Kidney (tissue), 22 donors: ENCODE measurements at places on chromosomes 11 and 22. TPM values are rescaled to one million over a fixed set of nuclear protein-coding genes. Genes with fewer than 3 reads are reported as not detected.

The DGKZ gene
- 50.6 TPM for total RNA-seq

The SSRP1 gene
- 78.5 TPM for total RNA-seq

The PHOX2A gene
- total RNA-seq = not detected

DNA sequence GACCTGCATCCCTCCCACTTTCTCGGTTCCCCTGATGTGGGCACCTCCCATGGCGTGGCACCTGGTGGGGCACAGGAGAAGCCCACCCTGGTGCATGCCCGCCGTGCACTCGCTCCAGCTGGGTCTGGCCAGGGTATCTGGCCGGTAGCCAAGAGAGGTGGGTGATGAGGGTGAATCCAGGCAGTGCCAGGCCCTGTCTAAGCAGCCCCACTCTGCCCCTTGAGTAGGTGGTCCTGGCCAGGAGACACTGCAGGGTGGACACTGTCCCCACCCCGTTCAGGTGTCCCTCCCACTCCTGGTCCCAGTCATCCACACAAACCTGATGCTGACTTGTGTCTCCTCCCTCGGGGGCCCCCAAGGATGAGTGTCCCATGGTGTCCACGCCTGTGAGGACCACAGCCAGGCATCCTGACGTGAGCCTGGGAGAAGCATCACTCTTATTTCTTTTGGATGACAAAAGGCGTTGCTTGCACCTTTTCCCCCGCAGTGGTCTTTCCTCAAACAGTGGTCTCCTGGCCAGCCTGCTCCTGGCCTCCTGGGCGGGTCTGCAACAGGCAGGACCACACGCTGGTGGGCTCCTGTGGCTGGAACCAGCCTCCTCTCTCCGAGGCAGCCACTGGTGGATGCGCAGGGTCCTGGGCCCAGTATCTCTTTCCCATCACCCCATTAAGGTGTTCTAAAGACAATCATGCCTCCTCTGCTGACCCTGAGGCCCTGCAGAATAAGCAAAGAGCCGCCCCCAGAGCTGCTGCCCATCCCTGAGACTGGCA lies 922.3 kb downstream of the BRD1 start:
- no peaks in the 10 kb centered on the region for H3K27me3 ChIP-seq
- DNase-seq = no peak
- H3K36me3 ChIP-seq = no peaks in the 10 kb centered on the region
- no peaks in the 10 kb centered on the region for H3K4me1 ChIP-seq
- no peak overlapping the region for H3K4me3 ChIP-seq

- no peak overlapping the region for H3K27ac ChIP-seq
- H3K36me3 ChIP-seq = peaks cover 44% of the 10 kb centered on the region
- DNase-seq = no peak
- H3K4me1 ChIP-seq = no peaks in the 10 kb centered on the region
These were observed 97.6 kb upstream of the BID start for GRCh38 chr22:17871726-17872458.

The FOLR3 gene
- 17.5 TPM for total RNA-seq

GRCh38 chr11:118215262-118215661 lies 9.5 kb downstream of the JAML start:
- H3K27me3 ChIP-seq = no peaks in the 10 kb centered on the region
- H3K4me3 ChIP-seq = no peak overlapping the region
- H3K27ac ChIP-seq = no peak overlapping the region
- no peak for DNase-seq
- H3K4me1 ChIP-seq = no peaks in the 10 kb centered on the region
- no peaks in the 10 kb centered on the region for H3K36me3 ChIP-seq

- H3K4me1 ChIP-seq = no peaks in the 10 kb centered on the region
- DNase-seq = no peak
- no peak overlapping the region for H3K4me3 ChIP-seq
- no peak overlapping the region for H3K27ac ChIP-seq
- H3K27me3 ChIP-seq = no peaks in the 10 kb centered on the region
- no peaks in the 10 kb centered on the region for H3K36me3 ChIP-seq
These were observed 252.7 kb upstream of the PITPNB start for GRCh38 chr22:28171712-28172111.

DNA sequence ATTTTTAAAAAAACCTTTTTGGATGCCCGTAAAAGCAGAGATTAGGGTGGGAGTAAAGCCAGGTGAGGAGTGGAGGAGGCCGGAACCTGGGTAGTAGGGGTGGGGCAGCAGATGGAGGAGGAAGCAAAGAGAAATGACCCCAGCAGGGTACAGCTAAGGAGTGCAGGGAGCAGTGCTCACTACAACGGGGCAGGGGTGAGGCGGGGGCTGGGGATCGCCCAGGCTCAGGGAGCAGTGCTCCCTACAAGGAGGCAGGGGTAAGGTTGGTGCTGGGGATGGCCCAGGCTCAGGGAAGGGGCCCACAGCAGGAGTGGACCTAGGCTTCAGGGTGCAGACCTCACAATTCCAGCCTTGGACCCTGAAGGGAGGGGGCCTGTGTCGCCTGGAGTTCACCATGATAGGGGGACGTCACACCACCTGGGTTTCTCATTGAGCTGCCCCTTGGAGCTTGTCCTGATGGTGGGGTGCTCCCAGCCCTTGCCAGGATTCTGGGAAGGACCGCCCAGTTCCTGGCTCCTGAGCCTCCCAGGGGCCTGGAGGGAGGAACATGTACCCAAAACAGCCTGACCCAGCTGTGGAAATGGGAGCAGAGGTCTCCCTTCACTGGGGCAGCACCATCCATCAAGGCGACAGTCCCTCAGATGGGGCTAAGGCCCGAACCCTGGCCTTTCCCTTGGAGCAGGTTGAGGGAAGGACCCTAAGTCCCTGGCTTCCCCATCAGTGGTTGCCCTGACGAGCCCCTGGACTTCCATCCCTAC lies 2.9 kb upstream of the PNPLA2 start:
- H3K27me3 ChIP-seq = no peaks in the 10 kb centered on the region
- H3K4me1 ChIP-seq = peaks cover 2% of the 10 kb centered on the region
- peaks cover 14% of the 10 kb centered on the region for H3K36me3 ChIP-seq
- no peak overlapping the region for H3K27ac ChIP-seq

The MUC2 gene
- total RNA-seq = not detected

DNA sequence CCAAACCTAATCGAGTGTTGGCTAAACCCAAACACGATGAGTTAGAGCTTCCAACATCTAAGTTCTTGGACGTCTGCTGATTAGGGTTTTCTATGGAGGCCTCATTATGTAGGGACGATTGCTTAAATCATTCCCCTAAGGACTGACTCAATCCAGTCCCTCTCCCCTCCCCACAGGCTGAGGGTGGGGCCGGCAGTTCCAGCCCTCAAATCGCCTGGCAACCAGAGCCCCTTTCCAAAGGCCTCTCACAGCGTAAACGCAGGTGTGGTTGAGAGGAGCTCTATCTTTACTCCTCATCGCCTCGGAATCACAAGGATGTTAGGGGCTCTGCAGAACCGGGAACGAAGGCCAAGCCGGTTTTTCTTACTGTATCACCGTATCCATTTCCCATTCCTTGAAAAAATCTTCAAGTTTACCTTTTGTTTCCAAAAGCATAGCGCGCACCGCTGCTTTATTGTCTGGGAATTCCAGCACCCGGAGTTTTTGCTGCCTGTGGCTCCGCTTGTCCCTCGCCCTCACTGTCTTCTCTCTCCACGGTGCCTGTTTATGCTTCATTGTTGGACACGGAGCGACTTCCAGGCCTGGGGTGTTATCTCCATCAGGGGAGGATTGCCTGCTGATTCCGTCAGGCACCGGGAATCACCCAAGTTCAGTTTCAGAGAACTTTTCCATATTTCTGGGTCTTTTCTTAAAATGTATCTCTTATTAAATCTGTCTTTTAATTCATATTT lies 13.8 kb upstream of the IFITM3 start:
- no peak overlapping the region for H3K4me3 ChIP-seq
- no peaks in the 10 kb centered on the region for H3K36me3 ChIP-seq
- H3K4me1 ChIP-seq = peaks cover 4% of the 10 kb centered on the region
- H3K27me3 ChIP-seq = no peaks in the 10 kb centered on the region

DNA sequence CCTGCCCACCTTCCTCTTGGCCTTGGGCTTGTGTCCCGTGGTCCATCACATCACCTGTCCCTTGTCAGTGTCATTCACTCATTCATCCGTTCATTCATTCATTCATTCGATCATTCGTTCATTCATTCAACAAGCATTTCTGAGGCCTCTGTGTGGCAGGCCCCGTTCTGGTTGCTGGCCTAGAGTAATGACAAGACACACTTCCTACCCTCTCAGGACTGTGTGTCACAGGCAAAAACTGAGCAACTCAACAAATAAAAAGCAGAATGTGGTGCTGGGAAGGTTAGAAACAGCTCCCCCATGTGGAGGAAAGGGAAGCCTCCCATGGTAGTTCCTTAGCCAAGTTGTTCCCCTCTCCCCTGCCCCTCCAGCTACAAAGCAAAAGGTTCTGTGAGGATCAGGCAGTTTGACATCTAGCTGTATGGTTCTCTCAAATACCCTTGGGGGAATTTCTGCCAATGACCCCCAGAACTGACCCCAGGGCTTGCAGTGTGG lies 1.6 kb upstream of the OMP start:
- H3K4me3 ChIP-seq = no peak overlapping the region
- no peaks in the 10 kb centered on the region for H3K4me1 ChIP-seq
- no peaks in the 10 kb centered on the region for H3K27me3 ChIP-seq
- DNase-seq = no peak
- H3K36me3 ChIP-seq = no peaks in the 10 kb centered on the region

DNA sequence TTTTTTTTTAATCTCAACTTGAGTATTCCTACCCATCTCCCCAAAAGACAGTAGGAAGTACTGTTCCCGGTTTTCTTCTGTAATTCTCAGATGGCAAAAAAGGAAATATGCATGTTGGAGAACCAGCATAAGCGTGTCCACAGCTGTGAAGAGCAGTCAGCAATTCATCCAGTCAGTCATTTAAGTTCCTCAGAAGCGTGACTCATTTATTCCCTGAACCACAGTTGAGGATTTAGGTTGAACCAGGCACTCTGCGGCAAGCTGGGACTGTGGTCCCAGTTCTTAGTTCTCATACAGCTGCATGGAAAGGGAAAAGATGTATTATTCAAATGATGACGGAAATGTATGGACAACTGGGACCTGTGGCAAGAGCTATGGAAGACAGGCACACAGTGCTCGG lies 61.0 kb upstream of the MYO18B start:
- H3K27me3 ChIP-seq = no peaks in the 10 kb centered on the region
- H3K4me3 ChIP-seq = no peak overlapping the region
- no peak for DNase-seq
- H3K27ac ChIP-seq = no peak overlapping the region
- no peaks in the 10 kb centered on the region for H3K4me1 ChIP-seq
